ENCODE measurements at places on chromosomes 13 and 19.

DNA sequence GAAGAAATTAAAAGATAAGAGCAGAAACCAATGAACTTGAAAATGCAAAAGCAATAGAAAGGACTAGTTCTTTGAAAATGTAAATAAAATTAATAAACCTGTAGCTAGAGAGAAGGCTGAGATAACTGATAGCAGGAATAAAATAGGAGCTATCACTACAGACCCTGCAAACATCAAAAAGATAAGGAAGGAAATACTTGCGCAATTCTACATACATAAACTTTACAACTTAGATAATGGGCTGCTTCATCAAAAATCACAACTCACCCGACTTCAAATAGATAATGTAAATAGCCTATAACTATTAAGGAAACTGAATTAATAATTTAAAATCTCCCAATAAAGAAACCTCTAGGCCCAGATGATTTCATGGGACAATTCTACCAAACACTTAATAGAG, 3.5 kb upstream of the ATP4B start:
- DNase-seq = no peak

DNA sequence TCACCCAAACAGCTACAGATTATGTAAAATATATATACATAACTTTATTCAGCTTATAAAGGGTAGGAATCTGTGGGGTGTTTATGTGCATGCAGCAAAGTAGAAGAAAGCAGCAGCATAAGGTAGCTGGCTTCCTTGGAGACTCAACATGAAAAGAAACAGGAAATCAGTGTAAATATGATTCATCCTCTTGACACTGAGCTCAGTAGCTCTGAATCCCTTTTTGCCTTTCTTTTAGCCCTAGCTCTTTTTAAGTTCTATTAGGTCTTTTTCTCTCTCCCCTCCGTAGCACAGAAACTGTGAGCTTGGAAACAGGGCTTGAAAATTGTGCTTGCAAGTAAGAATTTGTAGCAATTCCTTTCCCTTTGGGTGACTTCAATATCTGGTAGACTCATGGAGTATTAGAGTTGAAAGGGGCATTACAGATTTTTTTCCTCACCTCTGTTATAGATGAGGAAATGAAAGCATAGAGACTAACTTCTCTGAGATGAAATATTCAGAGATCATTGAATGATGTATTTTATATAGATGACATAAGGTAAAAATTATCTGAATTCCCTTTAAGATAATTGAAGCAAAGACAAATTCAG, 314.4 kb downstream of the PCDH9 start:
- DNase-seq = no peak

- no peak for DNase-seq
These were observed 1745.4 kb downstream of the SLITRK1 start for GRCh38 chr13:82136880-82137279.

DNA sequence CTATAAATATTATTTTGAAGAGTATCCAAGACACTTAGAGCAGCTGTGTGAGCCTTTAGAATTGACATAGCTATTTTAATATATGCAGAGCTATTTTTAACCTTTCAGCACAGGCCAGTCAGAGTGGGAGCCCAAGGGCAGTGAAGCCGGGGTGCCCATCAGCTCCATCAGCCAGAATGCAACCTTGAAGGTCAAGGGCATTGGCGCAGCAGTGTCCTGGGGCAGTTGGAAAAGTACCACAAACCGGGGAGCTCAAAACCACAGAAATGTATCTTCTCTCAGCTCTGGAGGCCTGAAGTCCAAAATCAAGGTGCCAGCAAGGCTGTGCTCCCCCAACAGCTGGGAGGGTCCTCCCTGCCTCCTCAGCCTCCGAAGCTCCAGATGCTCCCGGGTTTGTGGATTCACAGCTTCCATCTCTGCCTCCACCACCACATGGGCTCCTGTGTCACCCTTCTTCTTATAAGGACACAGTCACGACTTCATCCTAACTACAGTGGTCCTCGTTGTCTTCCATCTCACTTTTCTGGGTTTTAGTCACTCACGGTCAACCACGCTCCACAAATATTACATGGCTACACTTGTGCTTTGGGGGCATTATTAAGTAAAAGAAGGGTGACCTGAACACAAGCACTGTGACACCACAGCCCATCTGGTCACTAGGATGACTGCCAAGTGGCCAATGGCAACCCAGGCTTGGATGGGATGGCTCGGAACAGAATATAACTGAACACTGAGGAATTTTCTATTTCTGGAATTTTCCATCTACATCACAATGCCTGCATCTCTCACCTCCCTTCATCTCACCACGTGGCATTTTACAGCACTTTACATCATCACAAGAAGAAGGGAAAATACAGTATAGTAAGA, 15.9 kb upstream of the GAS6 start:
- DNase-seq = no peak

- DNase-seq = no peak
These were observed 165.1 kb downstream of the PCCA start for GRCh38 chr13:100254002-100254401.

- DNase-seq = no peak
These were observed 39.7 kb downstream of the THSD1 start for GRCh38 chr13:52366291-52366690.

DNA sequence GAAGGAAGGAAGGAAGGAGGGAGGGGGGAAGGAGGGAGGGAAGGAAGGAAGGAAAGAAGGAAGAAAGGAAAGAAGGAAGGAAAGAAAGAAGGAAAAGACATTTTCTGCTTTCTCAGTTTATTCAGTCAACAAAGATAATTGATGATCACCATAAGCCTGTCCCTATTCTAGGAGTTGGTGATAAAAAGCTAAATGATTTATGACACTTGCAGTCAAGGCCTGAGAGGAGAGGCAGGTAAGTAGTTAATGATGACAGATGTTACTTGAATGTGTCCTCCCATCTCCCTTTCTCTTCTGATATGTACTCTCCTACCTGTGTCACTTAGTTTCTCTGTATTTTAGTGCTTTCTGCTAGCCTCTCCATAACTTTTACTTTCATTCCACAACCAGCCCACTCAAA, 141.3 kb downstream of the SLITRK6 start:
- no peak for DNase-seq

All from activated CD4-positive, CD25-positive, alpha-beta regulatory T cell (primary cell).